ENCODE measurements at places on chromosomes 1 and 21.

DNA sequence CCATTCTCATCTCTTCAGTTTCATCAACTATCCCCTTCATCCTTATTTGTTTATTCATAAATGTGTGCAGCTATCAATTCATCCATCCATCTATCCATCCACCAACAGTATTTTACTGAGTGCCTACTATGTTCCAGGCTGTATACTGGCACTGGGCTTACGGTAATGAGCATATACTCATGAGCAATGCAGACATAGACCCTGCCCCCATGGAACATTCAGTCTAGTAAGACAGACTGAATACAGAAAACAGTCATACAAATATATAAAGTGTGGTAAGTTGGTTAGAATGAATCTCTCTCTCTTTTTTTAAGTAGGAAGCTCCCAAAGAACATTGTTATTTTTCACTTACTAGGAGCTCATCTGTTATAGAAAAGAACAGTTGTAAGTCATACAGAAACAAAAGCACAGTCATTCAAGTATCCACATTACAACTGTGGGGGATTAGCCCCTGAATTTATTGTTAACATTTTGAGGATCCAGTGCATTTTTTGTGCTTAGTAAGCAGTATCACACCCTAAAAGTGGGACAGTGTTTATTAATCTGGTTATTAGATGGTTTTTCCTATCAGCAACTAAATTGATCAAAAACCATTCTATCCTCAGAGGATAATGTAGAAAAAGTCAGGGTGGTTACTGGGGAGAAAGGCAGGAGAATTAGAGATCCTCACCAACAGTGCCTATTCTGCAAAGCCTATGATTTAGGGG lies 3.6 kb downstream of the SLC16A4 start:
- no peak for DNase-seq

DNA sequence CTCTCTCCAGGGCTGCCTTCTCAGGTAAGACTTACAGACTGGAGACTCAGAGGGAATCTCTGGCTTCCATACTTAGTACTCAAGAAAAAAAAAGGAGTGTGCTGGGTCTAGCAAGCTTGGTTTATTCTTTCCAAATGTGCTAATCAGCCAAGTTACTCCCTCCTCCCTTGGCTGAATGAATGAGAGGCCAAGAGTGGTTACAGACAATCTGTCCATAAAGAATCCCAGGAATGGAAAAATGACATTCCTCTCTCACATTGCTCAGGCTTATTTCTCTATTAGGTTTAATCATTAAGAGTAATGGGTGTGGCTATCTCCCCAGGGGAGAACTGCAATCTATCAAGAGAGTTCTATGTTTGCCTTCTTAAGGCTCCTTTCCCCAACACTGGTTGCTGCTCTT lies 547.3 kb upstream of the PLXNA2 start:
- no peak for DNase-seq

DNA sequence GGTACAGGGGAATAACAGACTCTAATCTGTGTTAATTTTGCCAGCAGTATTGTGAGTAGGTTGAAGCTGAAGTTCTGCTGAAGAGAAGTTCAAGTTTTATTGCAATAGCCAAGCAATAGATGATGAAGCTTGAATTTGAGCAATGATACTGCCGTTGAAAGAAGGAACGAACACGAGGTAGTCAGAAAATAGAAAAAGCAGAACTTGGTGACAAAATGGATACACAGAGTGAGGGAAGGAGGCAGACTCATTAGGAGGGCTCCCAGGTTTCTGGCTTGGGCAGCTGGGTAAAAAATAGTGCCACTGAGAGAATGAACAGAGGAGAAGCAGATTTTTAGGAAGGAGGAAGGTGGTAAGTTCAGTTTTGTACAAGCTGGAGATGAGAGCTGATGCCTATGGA lies 22.3 kb upstream of the AGO1 start:
- DNase-seq, result no peak

DNA sequence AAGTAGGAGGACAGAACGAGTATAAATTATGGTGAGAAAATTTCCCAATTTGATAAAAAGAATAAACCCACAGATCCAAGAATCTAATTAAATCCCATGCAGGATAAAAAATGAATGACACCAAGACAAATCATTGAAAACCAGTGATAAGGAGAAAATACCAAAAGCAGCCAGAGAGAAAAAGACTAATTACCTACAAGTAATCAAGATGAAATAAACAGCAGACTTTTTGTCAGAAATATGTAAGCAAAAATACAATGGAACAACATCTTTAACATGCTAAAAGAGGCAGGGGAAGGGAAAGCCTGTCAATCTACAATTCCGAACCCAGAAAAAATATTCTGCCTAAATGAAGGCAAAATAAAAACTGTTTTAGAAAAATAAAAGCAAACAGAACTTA lies 20.7 kb upstream of the CCN1 start:
- DNase-seq, result no peak

DNA sequence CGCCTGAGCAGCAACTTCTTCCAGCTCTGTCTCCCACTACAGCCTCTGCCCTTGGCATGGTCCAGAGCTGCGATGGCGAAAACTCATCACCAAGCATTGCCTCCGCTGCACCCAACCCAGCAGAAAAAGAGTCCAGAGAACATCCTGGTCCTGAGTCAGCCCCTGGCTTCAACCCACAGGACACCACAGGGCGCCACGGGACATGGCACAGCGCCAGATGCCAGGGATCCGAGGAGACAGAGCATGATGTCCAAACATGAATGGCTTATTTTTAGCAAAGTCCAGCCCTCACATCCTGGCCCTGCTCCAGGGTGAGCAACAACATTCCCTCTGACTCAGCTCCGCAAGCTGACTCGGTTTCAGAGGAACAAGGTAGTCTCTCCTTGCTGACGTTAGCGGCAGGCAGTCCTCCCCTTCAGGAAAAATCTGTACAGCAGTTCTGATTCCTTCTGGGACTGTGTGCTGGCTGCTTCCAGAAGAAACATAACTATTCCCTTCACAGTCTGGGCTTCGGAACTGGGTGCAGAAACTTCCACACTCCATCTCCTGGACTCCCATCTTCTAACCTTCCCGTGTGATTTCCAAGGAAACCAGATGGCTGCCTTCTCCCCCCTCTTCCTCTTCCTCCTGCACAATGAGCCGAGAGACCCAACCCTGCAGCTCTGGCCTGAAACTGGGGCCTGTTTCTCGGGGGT lies 131.3 kb downstream of the TOMM20 start:
- DNase-seq, result no peak

GRCh38 chr1:84060781-84061180 lies 61.8 kb upstream of the TTLL7 start:
- DNase-seq, result no peak

GRCh38 chr1:220925707-220926106 lies 46.5 kb downstream of the HLX start:
- no peak for DNase-seq

GRCh38 chr1:19750101-19750881 lies 49.4 kb downstream of the TMCO4 start:
- DNase-seq, result no peak

DNA sequence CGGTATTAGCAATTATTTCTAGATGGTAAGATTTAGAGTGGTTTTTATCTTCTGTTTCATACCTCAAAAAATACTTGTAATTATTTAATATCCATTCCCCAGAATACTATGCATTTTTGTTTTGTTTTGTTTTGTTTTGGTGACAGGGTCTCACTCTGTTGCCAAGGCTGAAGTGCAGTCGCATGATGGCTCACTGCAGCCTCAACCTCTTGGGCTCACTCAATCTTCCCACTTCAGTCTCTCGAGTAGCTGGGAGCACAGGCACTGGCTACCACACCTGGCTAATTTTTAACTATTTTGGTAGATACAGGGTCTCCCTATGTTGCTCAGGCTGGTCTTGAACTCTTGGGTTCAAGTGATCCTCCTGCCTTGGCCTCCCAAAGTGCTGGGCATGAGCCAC lies 252.7 kb downstream of the AKT3 start:
- no peak for DNase-seq

GRCh38 chr1:245956225-245956624 lies 550.9 kb downstream of the SMYD3 start:
- DNase-seq, result no peak

- DNase-seq, result no peak
These were observed 155.9 kb upstream of the RUNX1 start for GRCh38 chr21:35204850-35205541.

- no peak for DNase-seq
These were observed 1383.1 kb upstream of the ADGRL2 start for GRCh38 chr1:80417671-80418070.

DNA sequence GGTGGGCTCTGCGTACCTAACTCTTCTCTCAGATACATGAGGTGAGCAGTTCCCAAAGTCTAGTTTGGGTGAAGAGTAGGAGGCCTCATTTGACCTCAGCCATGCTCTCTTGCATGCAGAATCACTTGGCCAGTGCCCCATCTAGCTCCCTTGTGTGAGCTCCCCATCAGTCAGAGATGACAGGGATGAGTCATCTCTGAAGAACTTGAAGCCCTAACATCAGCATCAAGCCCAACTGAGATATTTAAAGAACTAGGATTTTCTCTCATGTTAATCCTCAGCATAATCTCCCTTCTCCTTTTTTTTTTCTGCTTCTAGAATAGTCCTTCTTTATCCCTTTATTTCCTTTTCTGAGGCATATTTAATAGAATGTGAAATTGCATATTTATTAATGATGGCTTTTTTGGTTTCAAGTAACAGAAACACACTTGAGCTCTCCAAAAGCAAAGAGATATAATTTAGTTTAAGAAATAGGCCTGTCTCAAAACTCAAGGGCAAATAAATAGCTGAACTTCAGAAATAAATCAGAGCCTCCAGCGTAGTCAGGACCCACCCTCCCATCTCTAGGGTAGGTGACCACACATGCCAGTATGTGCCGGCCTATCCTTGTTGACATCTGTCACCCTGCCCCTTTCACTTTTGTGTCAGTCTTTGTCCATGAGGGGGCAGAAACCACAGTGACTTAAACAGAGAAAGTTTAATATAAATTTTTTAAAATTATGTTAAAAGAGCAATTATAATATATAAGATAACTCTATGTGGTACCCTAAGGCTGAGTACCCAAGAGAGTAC lies 112.3 kb downstream of the TSEN15 start:
- no peak for DNase-seq

DNA sequence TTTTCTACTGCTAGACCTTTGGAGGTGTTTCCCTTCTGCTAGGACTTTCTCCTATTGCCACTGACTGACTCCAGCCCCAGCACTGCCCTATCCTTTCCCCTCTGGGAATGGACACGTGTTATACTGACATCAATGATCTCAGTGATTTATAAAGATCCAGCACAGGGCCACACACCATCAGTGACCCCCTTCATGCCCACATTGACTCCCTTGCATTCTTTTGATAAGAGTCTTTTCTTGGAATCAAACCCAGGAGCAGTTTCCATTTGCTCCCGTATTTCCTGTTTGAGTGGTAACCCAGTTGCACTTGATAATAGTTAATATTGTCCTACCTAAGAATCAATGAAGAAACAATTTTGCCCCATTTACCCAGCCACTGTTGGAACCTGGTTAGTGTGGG lies 501.0 kb upstream of the USP24 start:
- DNase-seq, result no peak

DNA sequence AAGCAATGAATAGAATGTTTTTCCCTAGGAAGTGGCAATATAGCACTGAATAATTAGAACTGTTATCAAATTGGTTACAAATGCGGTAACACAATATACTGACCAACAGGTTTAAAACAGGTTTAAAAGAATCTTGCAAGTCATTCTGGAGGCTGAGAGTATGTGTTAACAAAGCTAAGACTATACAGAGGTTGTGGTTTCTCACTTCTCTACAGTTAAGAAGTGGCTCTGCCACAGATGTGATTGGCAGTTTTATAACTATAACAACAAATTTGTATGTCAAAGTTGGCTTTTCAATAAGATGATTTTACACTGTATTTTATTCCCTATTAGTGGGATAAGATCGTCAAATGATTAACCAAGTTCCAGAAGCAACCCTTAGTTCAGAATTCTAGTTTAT lies 7.1 kb downstream of the ANGEL2 start:
- DNase-seq, result no peak

DNA sequence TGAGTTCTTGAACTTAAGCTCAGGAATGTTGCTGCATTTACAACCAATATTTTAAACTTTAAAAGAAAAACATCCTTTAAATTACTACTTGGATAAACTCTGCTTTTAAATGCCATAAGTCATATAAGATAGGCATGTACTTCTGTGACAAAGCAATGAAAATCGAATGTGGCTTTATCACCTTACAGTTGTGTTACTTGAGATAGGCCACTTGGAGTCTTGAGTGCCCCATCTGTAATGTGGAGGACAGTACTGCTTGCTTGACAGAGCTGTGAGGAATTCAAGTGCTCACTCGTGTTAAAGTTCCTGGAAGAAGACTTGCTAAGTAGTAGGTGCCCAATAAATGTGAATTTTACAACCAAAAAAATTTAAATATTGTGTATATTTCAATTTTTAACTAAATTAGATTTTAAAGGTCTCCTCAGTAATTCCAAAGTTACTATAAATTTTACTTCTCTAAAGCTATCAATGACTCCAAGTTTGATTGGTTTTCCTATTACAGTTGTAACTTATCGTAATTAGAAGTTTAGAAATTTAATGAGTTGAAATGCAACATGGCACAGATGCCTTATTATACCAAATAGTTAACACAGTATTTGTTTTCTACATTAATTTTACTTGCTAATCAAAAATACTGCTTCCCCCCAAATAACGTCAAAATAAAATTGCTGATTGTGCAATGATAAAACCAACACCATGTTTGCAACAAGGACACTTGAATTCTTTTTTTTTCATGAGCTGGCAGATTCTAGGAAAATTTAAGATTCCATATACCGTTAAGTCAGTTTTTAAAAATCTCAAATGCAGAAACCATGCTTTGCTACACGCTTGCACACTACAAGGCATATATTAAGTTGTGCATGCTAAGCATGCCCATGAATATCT lies 21.8 kb downstream of the PSMB2 start:
- no peak for DNase-seq

DNA sequence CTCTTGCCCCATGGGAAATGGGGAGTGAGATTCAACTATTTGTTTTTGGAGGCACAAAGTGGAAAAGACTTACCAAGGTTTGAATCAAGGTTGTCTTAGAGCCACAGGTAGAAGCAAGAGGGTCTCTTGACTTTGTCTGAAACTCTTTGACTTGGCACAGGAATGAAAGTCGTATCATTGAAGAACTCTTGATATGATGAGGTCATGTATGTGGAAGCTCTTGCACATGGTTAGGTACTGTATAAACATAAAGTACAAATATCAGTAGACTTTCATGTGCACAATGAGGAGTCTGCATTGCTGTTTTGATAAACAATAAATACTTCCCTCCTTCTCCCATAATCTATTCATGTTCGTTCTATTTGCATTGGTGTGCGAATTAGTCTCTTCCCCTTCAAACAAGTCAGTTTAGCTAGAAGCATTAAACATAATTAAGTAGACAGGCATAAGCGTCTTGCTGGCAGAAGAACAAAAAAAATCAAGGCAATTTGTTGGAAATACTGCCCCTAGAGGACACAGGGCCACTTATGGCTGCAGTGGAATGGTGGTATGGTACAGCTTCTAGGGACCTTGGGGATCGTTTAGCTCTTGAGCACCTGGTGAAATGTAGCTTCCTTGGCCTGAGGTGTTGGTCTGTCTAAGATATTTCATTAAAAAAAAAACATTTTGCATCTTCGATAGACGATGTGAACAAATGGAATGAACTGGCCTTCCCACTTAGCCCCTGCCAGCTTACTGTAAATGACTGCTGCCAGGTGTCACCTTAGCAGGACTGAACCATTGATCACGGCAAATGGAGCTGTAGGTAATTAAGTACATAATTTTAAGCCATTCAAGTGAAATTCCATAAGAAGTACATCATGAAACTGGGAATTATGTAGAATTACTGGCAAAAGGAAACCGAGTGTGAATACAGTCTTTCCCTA lies 218.0 kb upstream of the GALNT2 start:
- peak; percentile 88 for DNase-seq

All from NCI-H1436 treated with DMSO at 0.1 percent for 48 hours (cell line).